ENCODE measurements at places on chromosomes 1 and 21.

- DNase-seq, result peak; percentile 63
Measured at GRCh38 chr1:44801491-44802305, 1.5 kb downstream of the PLK3 start.

DNA sequence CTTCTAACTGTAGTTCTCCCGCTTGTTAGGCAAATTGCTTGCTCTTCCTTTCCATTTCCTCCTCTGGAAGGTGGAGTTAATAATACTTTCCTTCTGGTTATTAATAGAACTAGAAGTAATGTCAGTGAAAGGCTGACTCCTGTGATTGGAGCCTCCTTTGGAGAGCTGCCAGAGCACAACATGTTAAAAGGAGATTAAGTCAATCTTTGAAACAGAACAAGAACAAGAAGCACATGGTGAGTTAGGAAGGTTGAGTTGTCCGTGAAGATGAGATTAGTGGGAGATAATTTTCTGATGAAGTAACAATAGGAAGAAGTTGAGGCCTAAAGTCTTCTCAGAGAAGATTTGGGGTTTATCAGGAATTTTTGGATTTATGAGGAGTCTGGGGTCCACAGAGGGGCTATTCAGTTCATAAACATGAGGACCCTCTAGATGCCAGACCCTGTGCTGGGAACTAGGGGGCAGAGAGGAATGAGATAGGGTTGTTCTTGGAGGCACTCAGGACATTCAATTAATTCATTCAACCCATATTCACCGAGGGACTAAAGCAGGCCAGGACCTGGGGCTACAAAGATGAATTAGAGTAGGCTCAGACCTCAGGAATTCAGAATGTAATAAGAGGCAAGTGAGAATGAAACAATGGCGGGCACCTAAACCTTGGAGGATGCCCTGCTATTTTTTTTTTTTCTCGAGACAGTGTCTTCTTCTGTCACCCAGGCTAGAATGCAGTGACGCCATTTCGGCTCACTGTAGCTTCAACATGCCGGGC is 40.7 kb upstream of the DHCR24 start:
- DNase-seq, result no peak

- no peak for DNase-seq
Measured at GRCh38 chr1:68268896-68269483, 36.7 kb upstream of the WLS start.

GRCh38 chr1:54995835-54996234 is 2.9 kb upstream of the BSND start:
- peak; percentile 53 for DNase-seq

- DNase-seq, result no peak
Measured at GRCh38 chr1:150576367-150576711, 3.1 kb downstream of the MCL1 start.

DNA sequence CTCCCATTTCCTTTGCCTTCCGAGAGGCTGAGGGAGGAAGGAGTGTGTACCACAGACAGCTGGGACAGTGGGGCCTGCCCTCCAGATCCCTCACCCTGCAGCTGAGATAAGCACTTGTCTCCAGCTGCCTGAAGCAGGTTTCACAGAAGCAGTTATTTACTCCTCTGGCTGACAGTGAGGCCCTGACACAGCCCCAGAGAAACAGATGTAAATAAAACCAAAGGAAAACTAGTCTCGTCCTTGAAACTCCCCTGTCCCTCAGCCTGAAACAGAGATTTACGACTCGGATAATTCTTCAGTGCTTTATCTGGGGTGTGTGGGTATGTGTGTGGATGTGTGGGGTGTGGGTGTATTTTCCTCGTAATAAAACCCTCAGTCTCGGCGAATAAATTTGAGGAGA is 181.1 kb downstream of the IGSF21 start:
- DNase-seq, result no peak

GRCh38 chr1:14745789-14746188 is 147.3 kb downstream of the KAZN start:
- no peak for DNase-seq

DNA sequence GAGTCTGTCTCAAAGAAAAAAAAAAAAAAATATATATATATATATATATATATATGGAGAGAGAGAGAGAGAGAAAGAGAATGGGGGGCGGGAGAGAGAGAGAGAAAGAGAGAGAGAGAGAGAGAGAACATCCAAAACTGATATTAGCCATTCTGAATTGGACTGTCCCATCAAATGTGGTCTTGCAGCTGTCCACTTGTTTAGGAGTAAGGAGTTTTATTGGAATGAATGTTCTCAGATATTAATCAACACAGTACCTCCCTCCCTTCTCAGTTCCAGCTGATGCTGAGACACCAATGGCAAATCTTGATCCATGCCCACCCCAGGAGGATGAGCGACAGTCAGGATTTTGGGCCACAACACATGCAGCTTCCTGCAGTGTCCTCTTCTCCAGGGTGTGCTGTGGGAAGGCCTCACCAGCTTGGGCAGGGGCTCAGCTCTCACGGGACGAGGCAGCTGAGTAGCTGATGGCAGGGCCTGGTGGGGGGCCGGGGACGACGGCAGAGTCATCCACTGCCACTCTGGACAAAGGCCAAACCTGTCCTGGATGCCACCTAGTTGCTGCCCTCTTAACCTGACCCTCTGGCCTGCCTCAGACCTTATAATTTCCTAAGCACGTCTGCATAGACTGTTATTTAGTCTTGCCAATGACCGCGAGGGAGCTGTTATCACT is 9.3 kb upstream of the CLDN14 start:
- no peak for DNase-seq

DNA sequence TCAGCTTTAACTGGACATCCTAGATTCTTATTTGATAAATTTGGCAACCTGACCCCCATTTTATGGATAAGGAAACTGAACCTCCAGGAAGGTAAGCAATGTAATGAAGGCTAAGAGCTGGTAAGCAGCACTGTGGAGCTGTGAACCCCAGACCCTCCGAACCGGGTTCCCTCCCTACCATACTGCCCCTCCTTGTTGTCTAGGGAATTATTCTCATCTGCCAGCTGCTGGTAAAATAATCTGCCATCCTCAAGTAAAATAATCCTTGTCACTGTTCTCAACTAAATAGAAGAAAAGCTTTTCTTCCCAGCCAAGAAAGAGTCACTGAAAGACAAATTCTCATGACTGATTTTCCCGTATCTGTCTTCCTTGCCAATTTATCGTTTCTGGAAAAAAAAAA is 55.8 kb upstream of the PRDX6 start:
- DNase-seq, result no peak

- no peak for DNase-seq
Measured at GRCh38 chr1:231354330-231355020, 16.4 kb downstream of the SPRTN start.

DNA sequence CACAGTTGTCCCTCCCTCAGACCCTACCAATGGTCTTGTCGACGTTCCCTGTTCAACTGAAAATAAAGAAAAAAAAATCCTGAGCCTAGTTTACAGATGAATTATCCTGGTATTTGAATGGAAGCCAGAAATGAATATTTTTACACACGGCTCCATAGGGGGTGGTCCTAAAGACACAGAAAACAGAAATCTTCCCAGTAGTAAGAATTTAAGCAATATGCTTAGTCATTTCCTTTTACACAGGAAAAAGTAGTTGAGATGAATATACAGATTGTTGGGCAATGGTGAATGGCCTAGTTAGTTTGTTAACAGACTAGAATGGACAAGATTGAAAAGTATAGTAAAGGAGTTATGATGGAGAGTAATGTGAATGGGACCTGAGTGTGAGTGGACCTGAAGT is 67.4 kb downstream of the RGS18 start:
- no peak for DNase-seq

GRCh38 chr1:56787330-56787729 is 31.9 kb downstream of the FYB2 start:
- no peak for DNase-seq

DNA sequence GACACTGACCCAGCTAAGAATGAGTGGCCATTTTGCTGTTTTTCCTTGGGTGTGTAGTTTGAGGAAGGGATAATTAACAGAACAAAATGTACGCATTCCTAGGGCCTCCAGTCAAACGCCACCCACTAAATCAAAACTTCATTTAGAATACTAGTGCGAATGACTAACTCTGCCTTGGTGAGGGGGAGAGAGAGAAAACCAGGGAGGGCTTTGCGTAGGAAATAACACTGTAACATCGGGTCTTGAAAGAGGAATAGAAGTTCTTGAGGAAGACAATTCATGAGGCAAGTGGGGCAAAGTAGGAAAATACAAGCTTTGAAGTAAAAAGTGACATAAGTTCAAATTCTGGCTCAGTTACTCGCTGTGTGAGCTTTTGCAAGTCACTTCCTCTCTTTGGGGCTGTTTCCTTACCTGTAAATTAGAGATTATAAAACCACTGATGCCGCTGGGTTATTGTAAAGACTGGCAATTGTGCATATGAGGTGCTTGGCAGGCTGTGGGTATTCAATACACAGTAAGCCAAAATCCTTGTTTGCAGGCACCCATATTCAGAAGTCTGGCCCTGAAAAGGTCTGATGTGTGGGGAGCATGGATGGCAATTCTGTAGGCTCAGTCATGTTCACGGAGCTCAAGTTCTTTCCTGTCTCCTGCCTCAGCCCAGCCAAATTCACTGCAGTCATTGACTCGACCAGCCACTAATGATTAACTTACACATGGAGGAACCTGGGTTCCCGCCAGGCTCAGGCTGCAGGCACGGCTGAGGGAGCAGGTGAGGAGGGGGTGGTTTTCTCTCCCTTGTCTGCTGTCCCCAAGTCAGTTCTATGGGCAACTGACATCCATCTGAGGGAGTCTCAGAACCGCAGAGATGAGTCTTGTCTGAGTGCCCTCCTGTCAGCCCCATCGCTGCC is 140.3 kb upstream of the CSF3R start:
- DNase-seq, result no peak

DNA sequence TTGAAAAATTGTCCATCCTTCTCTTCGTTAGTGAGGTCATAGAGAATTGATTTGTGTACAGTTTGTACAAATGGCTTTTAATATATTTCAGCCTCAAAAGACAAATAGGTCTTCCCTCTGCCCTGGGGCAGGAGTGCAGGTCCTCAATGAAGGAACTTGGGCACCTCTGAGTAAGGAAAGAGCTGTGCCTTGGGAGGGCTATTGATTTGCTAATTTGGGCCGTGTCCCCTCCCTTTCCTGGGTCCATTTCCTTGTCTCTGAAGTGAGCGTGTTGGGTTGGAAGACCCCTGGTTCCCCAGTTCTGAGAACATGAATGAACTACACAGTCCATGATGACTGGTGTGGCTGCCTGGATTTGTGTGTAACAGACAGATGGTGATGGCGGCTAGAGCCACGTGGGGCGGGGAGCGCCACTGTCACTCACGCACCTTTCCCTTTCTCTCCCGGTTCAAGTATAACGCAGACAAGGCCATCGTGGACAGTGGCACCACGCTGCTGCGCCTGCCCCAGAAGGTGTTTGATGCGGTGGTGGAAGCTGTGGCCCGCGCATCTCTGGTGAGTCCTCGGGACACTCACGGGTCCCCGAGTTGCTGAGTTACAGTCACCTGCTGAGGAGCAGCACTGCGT is 71.0 kb upstream of the FAM3B start:
- DNase-seq, result no peak

- no peak for DNase-seq
Measured at GRCh38 chr1:244002721-244003120, 48.4 kb upstream of the ZBTB18 start.

DNA sequence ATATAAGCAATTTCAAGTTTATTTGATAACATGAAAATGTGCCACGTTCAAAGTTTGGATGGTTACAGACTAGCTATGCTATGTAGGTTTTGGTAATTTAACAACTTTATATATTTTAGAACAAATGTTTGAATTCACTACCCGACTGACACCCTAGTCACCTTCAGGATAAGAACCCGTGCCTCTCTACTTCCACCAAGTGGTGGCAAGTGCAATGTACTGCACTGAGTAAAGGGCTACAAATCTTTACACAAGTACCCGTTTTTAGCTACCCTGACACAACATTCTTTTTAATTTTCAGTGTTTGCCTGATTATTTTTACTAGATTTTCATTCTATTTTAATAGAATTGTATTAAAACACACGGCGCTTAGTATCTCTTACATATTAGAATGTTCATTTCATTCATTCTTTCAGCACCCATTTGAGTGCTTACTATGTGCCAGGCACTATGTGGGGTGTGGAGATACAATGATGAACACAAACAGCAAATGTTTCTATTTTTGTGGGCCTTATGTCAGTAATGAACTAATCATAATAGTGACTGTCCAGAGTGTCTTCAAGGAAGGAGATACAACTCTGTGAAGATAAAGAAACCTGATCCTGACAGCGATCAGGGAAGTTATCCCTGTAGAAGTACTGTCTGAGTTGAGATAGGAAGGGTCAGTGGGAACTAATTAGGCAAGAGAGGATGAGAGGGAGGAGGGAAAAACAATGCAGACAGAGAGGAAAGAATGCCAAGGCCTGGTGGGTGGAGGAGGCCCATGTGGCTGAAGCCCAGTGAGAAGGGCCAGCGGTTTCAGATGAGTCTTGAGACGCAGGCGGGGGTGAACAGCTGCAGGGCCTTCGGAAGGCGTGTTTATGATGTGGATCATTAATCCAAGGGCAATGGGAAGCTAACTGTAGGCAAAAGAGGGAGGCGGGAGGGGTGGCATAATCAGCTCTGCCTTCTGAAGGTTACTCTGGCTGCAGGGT is 3.8 kb downstream of the LCA5L start:
- DNase-seq, result peak; percentile 21

GRCh38 chr21:28675331-28676041 is 317.2 kb downstream of the LTN1 start:
- no peak for DNase-seq

GRCh38 chr1:216222288-216222687 is 201.0 kb downstream of the USH2A start:
- no peak for DNase-seq

GRCh38 chr1:179984942-179985341 is 30.3 kb downstream of the CEP350 start:
- DNase-seq, result no peak

DNA sequence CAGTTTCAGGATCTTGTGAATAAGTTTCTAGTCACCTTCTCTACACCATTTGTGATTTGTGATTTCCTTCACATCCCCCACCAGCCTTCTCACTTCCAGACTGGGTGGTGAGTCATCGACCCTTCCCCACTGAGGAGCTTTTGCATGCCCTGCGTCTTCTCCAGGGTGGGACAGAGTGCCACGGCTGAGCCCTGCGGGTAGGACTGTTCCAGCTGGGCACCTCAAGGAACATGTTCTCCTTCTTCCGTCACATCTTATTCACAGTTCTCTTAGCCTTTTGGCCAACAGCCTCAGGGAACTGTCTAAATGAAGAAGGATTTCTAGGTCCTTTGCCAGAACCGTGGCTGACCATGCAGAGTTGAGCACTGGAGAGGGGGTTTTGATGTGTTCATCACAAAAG is 116.5 kb downstream of the TMEM53 start:
- no peak for DNase-seq

GRCh38 chr1:41174170-41174569 is 67.9 kb downstream of the SCMH1 start:
- no peak for DNase-seq

DNA sequence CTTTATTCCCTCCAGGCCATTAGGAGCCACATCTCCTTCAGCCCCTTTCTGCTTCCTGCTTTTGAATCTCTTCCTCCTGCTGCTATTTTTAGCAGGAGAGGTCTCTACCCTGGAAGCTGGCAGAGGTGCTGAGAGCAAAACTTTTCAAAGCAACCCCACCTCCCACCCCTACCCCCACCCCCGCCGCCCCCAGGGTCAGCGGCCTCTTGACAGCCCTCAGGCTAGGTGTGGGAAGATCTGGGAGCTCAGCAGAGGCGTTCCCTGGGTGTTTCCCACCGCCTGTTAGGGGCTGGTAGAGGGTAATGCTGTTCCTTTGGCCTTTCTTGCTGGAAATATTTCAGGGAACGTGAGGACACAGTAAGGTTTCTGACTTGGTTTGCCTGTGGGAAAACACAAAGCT is 112.5 kb upstream of the CACHD1 start:
- DNase-seq, result no peak

GRCh38 chr1:152052606-152053005 is 15.8 kb upstream of the S100A11 start:
- DNase-seq, result peak; percentile 85
